ENCODE measurements at places on chromosomes 3 and 15.
A peak's percentile ranks its signal among the peaks of the same experiment; 100 is the strongest.

GRCh38 chr3:101703169-101703568 is 16.7 kb upstream of the RPL24 start:
- no peak for DNase-seq

DNA sequence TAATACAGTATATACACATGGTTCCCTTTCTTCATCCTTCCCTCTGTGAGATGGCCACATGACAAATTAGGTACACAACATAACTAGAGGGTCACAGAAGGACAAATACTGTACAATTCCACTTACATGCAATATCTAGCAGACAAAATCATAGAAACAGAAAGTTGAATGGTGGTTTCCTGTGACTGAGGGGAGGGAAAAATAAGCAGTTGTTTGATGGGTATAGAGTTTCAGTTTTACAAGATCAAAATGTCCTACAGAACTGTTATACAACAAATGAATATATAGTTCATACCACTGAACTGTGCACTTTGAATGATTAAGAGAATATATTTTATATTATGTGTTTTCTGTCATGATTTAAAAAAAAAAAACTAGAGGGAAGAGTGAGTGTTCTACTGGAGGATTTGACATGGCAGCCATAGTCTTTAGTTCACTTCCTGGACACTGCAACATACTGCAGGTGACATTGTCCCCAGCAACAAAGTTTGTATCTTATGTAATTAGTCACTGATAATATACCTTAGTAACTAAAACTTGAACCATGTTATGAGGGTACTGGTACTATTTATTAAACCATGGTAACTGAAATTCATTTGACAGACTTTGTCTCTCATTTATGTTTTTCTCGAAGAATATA is 37.2 kb downstream of the CCDC54 start:
- no peak for DNase-seq

- peak; percentile 6 for DNase-seq
These were observed 3.8 kb upstream of the SLMAP start for GRCh38 chr3:57752307-57752706.

- no peak for DNase-seq
These were observed 4.3 kb upstream of the GPR160 start for GRCh38 chr3:170033489-170033888.

DNA sequence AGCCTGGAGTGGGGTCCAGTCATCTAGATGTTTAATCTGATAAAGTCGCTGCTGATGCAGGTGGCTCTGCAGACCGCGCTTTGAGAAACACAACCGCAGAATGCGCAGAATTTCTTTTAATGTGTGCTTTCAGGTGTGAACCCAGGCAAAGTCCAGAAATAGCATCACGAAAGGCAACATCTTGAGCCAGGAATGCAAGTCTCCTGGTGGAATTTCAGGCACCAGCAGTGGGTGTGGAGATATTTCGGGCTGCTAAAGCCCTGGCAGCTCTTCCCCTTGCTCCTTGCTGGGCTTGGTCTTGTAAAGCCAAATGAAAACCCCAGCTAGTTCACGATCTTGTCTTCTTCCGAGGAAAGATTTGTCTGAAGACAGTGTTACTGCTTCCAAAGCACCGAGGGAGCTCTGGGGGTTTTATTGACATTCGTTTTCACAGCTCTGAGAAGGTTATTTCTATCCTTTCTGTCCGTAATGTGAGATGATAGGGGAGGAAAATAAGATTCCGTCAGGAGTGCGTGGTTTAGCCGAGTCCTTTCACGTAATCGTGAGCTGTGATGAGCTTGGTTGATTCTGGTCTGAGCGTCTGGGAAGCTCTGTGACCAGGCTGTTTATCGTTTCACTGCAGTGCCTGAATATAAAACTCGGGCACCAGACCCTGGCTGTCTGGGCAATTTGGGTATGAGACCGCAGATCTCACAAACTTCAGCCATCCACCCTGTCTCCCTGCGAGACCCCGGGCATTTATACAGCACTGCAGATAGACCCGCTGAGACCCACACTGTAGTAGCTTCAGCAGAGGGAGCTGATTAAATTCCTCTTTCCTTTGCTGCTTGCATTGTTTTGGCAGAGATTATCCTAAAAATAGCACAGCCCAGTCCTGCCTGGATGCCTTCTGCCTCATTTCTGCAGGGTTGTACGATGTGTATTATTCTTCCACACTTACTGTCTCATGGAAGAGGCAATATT is 67.0 kb upstream of the SLC25A26 start:
- DNase-seq = peak; percentile 53

- DNase-seq = no peak
These were observed 291.7 kb downstream of the SUCLG2 start for GRCh38 chr3:67362686-67363085.

GRCh38 chr3:197541756-197542539 is 13.8 kb downstream of the BDH1 start:
- DNase-seq = peak; percentile 79

GRCh38 chr3:170277833-170278580 is 55.8 kb downstream of the PRKCI start:
- DNase-seq = peak; percentile 13

Measured in myocyte (in vitro differentiated cells).